ENCODE measurements at places on chromosomes 1 and 21. TPM values are rescaled to one million over a fixed set of nuclear protein-coding genes. Genes with fewer than 3 reads are reported as not detected.

Gene BRINP3
- not detected for total RNA-seq

Gene SLC26A9
- not detected for total RNA-seq

Gene RNU1-2
- 18,986 TPM for total RNA-seq

Gene FCGR1A
- 11.2 TPM for total RNA-seq

Gene COG2
- total RNA-seq, result 18.5 TPM

Gene SLC1A7
- total RNA-seq, result 1.7 TPM

Gene CD247
- 2.0 TPM for total RNA-seq

Gene NBL1
- total RNA-seq, result 137 TPM

Gene RGS13
- total RNA-seq, result 0.81 TPM

Gene ZRANB2
- total RNA-seq, result 79.2 TPM

Data from posterior vena cava (tissue), 2 donors.